ELR (cell line): ENCODE measurements at places on chromosomes 16 and 17.
A peak's percentile ranks its signal among the peaks of the same experiment; 100 is the strongest.

- no peak for DNase-seq
Measured at GRCh38 chr16:83940630-83941378, 12.2 kb upstream of the OSGIN1 start.

DNA sequence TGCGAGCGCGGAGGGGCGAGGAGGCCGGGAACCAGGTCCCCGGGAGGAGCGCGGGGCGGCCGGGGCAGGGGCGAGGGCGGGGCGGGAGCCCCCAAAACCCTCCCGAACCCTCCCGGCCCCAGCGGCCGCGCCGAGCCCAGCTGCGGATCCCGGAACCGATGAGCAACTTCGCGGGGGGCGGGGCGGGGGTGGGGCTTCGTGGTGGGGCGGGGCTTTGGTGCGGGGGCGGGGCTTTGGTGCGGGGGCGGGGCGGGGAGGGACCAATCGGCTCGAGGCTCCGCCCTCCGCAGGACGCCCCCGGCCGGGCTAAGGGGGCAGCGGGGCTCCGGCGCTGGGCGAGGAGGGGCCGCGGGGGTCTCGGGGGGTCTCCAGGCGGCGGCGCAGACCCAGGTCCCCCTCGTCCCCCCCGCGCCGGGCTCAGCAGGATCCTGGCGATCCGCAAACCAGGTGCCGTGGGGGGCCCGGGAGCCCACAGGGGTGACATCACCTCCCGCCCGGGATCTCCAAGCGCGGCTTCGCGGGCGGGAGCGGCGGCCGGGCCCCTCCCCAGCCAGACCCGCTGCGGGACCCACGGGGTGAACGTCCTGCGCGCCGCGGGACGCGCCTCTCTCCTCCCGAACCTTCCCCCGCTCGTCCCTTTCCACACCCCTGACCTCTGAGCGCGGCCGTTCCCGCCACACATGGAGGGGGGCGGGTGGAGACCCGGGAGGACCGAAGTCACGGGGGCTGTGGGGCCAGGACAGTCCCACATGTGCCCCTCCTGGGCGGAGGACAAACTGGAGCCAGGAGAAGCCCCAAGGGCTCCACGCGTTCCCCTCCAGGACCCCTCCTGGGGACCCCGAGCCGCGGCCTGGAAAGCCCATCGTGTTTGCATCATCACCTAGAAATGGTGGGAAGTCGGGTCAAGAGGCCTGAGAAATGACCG is at the start of gene ABR:
Gene ABR, minus strand, starts transcription at position 164 of the 925 bp plus-strand sequence. CDS start 254 bp downstream, outside the sequence.
- no peak for DNase-seq

- DNase-seq, result no peak
Measured at GRCh38 chr17:74012465-74012864, 191.0 kb upstream of the RPL38 start.

- DNase-seq, result no peak
Measured at GRCh38 chr16:69542974-69543373, 22.8 kb upstream of the NFAT5 start.

DNA sequence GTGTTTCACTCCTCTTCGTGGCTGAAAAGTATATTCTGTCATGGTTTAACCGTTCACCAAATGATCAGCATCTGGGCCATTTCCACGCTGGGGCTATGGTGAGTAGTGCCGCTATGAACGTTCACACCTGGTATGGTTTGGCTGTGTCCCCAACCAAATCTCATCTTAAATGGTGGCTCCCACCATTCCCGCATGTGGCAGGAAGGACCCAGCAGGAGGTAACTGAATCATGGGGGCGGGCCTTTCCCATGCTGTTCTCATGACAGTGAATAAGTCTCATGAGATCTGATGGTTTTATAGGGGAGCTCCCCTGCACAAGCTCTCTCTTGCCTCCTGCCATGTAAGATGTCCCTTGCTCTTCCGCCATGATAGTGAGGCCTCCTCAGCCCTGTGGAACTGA is 45.7 kb upstream of the ZNF469 start:
- peak; percentile 28 for DNase-seq

DNA sequence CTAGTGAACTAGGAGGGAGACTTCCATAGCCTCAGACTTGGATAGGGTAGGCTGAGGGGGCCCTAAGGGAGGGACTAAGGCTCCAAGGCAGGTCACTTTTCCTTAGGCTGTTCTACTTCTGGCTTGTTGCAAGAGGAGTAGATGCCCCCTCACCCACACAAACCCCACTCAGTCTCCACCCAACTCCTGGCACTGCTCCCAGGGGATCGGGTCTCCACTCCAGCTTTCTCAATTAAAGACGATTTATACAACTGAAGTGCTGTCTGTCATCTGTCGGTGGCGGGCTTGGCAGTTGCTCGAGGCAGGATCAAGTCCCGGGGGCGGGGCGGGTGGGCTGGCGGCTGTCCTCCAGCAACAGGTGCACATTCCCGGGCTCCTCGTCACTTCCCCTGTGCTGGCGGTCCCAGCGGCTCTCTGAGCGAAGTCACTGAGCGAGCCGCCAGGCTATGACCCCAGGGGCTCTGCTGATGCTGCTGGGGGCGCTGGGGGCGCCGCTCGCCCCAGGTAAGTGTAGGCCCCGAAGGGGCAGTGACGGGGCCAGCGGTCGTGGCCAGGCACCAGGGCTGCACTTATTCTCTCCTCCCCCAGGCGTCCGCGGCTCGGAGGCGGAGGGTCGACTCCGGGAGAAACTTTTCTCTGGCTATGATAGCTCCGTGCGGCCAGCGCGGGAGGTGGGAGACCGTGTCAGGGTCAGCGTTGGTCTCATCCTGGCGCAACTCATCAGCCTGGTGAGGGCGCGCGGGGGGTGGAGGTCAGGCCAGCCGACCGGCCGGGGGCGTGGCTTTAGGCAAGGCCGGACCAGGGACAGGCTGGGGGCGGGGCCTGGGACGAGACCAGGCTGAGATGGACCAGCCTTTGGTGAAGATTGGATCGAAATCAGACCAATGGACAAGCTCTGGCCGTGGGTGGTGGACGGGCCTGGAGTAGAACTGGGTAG is at the start of gene CHRNB1:
Gene CHRNB1, plus strand, starts transcription at position 380 of the 937 bp plus-strand sequence. Its CDS starts 67 bp downstream, at position 447.
- DNase-seq, result peak; percentile 62

DNA sequence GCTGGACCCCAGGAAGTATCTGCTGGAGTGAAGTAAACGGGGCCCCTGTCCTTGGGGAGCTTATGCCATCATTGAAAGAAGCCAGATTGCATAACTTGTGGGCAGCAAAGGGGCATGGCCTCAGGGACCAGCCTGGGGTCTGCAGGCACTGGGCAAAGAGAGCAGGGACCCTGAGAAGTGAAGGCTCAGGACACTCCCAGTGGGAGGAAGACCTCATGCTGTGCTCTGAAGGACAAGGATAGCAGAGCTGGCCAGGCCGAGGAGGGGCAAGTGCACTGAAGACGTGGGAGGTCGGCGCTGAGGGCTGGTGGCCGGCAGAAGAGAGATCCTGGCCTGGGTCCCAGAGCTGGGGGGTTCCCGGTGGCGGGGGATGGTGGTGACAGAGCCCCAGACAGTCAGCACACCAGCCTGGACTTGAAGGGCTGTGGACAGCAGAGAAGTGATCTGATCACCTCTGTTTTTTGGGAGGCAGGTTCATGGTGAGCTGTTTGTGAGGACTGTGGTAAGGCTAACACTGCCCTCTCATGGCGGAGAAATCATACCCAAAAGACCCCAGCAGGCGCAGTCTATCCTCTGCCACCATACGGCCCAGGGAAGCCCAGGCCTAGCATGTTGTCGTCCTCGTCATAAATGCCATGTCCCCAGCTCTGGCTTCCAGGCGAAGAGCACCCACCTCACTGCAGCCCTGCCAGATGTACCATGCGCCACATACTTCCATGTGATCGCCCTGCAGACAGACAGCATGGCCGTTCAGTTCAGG is 7.1 kb upstream of the CNP start:
- DNase-seq, result peak; percentile 66

GRCh38 chr16:81581107-81581506 is 136.5 kb downstream of the CMIP start:
- DNase-seq, result no peak

DNA sequence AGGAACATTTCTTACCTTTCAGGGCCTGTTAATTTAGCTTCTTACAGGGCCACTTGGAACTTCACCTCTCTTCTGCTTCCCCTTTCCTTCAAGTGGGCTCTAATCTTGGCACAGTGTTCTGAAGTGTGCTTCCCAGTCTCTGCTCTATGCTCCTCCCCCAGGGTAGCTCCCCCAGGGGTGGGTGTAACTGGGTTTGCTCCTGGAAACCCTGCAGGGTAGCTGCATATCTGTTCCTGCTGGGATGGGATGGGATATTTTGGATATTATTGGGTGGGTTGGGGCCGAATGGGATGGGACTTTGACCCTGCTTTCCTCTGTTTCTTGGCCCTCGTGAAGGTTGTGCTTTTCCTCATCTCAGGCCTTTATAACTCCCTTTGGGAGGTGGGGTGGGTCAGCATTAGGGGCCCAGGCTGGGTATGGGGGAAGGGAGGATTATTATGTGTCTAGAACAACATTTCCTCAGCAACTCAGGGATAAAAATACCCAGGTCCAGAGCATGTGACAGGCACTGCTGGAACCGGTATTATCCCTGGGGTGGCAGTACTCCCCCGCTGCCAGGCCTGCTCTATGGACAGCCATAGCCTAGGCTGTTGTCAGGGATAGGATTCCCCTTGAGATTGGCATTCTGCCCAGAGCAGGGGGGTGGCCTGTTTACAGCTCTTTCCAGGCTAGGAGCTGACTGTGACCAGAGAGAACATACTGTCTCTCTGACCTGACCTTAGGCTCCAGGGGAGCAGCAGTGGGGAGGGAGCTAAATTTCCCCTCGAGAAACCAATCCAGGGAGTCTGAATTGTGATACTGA is 5.0 kb downstream of the NFE2L1 start:
- DNase-seq, result peak; percentile 30

DNA sequence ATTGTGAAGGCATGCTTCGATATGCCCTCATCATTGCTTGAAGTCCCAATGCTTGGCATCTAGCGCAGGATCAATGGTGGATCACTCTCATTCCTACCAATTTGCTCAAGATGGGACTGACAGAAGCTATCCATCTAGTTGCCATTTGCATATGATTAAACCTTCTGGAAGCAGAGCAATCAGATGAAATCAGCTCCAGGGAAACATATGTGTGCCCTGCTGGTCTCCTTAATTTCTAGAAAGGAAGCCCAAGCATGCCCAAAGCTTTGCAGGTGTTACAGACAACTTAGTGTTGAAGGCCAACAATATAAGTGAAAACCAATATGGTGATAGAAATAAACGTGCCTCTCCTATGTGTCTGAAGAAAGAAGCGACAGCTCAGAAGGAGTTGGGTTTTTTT is 350.0 kb upstream of the ERCC4 start:
- no peak for DNase-seq
